ENCODE measurements at places on chromosomes 12 and 14.

DNA sequence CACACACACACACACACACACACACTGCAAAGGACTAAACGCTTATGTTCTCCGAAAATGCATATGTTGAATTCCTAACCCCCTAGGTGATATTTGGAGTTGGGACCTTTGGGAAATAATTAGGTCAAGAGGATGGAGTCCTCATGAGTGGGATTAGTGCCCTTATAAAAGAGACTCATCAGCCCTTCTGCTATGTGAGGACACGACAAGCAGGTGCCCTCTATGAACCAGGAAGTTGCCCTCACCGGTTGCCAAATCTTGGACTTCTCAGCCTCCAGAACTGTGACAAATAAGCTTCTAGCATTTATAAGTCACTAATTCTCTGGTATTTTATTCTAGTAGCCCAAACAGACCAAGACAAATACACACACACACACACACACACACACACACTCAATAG is 20.7 kb upstream of the TCP11L2 start:
- no peak for DNase-seq

- DNase-seq, result no peak
Observed at GRCh38 chr12:108784270-108784669, 53.0 kb upstream of the CORO1C start.

- DNase-seq, result no peak
Observed at GRCh38 chr12:97535582-97535981, 73.0 kb downstream of the RMST start.

GRCh38 chr12:110689281-110690126 is 589 bp upstream of the HVCN1 start:
- DNase-seq, result peak; percentile 55

- no peak for DNase-seq
Observed at GRCh38 chr14:40368314-40368713, 936.1 kb upstream of the FBXO33 start.

GRCh38 chr14:101191101-101191720 is 287.7 kb upstream of the RTL1 start:
- DNase-seq, result no peak

- DNase-seq, result no peak
Observed at GRCh38 chr12:102043928-102044327, 17.9 kb downstream of the WASHC3 start.

DNA sequence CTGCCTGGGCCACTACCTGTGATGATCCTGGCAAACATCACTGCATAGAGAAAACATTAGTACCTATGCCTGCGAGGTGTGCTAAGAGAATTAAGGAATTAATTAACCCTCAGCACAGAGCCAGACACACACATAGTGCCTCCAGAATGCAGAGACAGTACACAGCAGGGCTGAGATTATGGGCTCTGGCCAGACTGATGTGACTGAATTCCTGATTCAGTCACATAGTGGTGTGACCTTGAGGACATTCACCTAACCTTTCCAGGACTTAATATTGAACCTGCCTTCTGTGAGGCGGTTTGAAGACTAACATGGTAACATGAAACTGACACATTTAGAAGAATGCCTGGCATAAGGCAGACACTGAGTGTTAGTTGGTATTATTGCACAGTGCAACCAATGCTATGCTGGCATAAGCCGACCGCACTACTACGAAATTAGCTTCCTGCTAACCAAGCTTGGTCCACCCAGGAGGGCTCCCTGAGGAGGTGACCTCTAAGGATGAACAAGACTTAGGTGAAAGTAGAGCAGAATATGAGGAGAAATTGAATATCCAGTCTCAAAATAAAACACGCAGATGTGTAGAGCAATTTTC is 32.0 kb upstream of the SELPLG start:
- no peak for DNase-seq

DNA sequence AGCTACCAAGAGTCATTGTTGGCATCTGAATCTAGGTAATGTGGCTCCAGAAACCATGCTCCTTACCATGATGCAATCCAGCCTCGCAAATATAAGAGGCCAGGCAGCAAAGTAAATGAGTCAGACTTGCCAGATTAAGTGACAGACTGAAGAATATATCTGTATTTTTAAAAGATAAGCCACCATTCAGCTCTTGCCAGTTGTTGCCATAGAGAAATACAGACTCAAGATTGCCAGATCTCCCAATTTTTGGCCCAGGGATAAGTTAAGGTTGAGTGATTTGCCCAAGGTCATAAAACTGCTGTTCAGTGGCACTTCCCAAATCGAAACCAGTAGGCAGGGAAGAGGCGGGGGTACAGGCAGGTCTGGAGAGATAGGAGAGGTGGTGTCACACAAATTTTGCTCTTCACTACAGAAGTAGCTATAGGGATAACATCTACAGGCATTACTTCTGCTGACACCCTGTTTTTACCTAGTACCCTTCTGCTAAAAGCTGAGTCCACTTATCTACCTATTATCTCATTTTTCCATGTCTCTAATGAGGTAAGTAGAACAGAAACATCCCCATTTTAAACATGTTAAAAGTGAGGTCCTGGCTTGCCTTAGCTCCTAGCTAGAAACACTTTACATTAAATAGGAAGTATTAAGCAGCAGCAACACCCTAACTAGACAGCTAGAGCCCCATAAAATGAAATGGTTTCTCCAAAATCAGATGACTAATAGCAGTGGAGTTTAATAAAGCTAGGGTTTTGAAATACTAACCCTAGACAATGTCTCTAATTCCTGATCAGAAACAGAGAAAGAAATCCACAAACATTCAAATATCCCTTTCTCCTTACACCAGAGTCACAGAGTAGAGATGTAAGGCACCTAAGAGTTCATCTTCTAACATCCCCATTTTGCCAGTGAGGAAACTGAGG is 19.5 kb downstream of the DCAF5 start:
- DNase-seq, result no peak

GRCh38 chr12:67534681-67535080 is 113.9 kb upstream of the DYRK2 start:
- no peak for DNase-seq

DNA sequence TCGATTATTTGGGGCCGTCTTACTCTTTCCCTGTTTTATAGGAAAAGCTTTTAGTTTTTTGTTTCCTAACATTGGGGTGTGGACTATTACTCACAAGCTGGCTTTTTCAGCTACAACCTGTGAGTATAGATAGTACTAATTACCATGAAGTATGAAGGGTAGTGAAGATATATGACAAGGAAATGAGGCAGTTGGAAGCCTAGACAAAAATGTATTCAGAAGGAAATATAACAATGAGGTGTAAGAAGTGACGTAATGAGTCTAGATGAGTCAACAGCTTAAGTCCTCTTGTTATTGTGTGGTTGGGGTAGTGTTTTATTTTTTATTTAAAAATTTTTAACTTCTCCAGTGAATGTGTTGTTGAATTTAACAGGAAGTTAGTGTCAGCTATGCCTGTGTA is 804.5 kb downstream of the NRXN3 start:
- DNase-seq, result no peak

DNA sequence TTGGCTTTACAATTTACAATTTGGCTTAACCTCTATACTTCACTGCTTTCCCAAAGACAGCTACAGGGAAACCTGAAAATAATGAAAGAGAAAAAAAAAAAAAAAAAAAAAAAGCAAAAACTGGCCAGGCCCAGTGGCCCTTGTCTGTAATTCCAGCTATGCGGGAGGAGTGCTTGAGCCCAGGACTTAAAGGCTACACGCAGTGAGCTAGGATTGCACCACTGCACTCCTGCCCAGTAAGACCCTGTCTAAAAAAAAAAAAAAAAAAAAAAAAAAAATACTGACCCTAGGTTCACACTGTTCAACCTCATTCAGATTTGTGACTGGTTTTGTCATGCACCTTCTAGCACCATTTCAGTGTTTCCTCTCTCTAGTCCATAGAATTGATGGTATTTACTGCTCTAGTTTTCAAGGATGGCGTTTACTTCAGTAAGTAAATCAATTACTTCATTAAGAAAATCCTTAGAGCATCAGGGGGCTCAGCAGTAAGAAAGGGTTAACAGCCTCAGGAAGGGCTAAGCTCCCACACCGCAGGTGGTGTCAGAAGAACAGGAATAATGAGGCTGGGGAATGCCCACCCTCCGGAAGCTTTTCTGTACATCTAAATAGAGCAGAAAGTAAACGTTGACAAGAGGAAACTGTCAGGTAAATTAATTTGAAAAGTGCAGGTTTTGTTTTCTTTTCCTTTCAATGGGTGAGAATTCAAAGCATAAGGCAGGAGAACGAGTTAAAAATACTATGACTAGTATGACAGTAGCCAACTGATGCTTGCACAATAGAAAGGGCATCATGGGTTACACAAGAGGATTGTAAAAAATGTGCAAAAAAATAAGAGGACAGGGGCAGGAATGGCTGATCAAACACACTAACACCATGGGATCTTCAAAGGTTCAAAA is 115.0 kb upstream of the MDM1 start:
- no peak for DNase-seq

- DNase-seq, result no peak
Observed at GRCh38 chr14:56794557-56795283, 15.6 kb downstream of the OTX2 start.

DNA sequence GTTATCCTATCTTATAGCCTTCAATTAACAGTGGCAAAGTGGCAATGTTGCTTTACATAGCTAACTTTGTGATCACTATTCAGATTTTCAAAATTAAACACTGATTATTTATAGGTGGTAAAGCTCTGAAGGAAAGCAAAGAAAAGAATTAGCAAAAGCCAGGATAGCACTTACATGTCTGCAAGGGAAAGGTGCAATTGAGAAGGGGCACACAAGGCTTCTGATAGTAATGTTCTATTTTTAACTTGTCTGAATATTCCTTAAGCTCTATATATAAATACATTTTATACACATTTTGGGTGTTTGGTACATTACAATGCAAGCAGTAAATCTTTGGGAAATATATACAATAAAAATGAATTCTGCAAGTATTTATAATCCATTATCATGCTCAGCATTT is 10.9 kb downstream of the NAP1L1 start:
- no peak for DNase-seq

DNA sequence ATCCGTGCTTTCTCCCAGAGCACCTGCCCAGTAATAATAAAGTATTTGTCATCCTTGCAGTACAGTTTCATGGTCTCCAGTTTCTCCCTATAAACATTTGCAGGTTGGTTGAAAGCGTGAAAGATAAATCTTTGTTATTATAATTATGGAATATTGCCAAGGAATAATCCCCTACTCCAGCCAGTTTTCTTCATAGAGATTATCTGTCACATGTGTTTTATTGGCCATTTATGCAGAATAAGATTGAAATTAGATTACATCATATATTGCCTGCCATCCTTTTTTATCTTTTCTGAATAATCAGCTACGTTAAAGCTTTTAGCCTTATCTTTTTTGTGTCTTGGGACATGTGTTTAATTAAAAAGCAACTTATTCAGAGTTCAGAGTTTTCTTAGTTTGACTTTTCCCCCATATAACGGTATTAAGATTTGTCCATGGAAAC is 168.0 kb downstream of the KICS2 start:
- DNase-seq, result no peak

DNA sequence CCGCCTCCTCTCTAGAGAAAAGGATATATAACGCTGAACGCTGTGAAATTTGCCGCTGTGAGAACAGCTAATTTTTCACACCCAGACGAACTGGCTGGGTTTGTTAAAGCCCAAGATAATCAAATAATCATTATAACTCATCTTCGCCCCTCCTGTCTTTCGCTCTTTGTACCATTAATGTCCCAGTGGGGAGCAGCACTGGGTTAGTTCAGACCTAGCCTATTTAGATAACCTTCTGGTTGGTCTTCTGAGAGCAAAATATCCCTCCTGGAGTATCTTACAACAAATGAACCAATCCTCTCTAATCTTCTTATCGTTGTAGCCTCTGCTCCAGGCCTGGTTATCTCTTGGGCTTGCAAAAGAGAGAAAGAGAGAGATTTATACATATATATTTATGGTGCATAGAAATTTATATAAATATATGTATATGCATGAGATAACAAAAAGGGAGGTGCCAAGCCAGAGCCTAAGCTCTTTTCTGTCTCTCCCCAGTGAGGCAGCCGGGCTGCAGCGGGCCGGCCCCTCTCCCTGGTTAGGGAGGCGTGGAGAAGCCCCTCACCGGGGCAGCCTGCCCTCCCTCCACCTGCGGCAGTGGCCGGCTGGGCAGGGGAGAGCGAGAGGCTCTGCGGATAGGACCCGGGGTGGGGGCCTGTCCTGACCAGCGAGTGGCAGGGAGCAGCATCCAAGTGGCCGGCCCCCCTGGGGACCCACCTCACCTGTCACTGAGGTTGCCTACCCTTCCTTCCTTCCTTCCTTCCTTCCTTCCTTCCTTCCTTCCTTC is 202.0 kb upstream of the LHX5 start:
- no peak for DNase-seq

- no peak for DNase-seq
Observed at GRCh38 chr14:103073367-103073875, 10.6 kb upstream of the LBHD2 start.
